Natural killer cell (primary cell): ENCODE measurements at places on chromosomes 7 and 10. TPM values are rescaled to one million over a fixed set of nuclear protein-coding genes. Genes with fewer than 3 reads are reported as not detected.
A peak's percentile ranks its signal among the peaks of the same experiment; 100 is the strongest.

DNA sequence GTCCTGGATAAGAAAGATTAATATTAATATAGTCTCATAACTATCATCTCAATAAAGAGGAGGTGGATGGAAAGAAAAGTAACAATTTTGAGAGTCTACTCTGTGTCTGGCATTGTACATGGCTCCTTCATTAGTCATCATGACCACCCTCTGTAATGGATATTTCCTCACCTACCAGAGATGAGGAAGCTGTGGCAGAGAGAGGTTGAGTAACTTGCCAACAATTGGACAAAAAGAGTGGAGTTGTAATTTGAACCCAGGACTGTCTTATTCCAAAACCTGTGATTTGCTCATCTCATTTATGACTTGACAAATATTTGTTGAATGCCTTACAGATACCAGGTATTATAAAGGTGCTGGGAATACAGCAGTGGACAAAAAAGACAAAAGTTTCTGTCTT lies 2.1 kb upstream of the IDE start:
- no peaks in the 10 kb centered on the region for H3K36me3 ChIP-seq
- no peaks in the 10 kb centered on the region for H3K27me3 ChIP-seq

DNA sequence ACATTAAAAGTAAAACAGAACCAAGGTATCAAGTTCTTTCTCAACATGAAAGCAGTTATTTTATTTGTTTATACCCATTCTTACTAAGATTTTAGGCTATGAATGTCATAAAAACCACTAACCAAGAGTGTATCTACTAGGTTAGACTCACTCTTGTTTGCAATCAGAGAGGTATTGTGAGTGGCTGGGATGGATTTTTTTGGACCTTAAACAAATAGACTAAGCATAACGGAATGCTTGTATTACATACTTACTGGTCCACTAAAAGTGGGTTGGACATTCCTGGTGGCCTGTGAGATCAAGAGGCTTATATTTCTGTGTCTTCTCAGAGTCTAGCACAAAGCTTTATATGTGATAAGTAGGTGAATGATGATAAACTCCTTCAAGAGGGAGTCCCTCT lies 32.6 kb upstream of the CBLL1 start:
- no peak overlapping the region for H3K4me3 ChIP-seq
- DNase-seq = no peak
- no peaks in the 10 kb centered on the region for H3K27me3 ChIP-seq
- no peak overlapping the region for H3K27ac ChIP-seq
- no peaks in the 10 kb centered on the region for H3K4me1 ChIP-seq
- H3K36me3 ChIP-seq = no peaks in the 10 kb centered on the region

DNA sequence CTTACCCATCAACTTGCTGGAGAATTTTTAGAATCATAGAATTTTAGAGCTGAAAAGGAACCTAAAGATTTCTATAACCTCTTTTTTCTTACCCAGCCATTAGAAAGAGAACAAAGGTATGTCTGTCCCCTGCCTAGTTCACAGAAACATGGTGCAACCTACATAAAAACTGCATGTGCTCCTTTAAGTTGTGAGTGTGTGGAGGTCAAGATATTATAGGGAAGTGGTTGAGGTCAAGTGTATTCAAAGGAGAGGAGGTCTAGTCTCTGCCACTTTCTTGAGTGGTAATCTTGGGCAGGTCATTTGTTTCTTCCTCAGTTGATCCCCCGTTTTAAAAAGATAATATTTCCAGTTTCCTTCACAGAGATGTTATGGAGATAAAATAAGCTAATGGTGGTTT lies 6.4 kb downstream of the UBTD1 start:
- no peak overlapping the region for H3K27ac ChIP-seq
- H3K4me3 ChIP-seq = no peak overlapping the region
- DNase-seq = no peak
- no peaks in the 10 kb centered on the region for H3K4me1 ChIP-seq
- peaks cover 5% of the 10 kb centered on the region for H3K27me3 ChIP-seq

GRCh38 chr7:20132585-20132984 lies 84.6 kb downstream of the MACC1 start:
- H3K27ac ChIP-seq = no peak overlapping the region
- no peak for DNase-seq
- H3K4me1 ChIP-seq = no peaks in the 10 kb centered on the region
- H3K27me3 ChIP-seq = no peaks in the 10 kb centered on the region
- no peak overlapping the region for H3K4me3 ChIP-seq

GRCh38 chr7:131190581-131190980 lies 137.1 kb upstream of the MKLN1 start:
- no peak overlapping the region for H3K4me3 ChIP-seq
- DNase-seq = no peak
- H3K4me1 ChIP-seq = peaks cover 7% of the 10 kb centered on the region
- no peaks in the 10 kb centered on the region for H3K27me3 ChIP-seq
- H3K36me3 ChIP-seq = no peaks in the 10 kb centered on the region

DNA sequence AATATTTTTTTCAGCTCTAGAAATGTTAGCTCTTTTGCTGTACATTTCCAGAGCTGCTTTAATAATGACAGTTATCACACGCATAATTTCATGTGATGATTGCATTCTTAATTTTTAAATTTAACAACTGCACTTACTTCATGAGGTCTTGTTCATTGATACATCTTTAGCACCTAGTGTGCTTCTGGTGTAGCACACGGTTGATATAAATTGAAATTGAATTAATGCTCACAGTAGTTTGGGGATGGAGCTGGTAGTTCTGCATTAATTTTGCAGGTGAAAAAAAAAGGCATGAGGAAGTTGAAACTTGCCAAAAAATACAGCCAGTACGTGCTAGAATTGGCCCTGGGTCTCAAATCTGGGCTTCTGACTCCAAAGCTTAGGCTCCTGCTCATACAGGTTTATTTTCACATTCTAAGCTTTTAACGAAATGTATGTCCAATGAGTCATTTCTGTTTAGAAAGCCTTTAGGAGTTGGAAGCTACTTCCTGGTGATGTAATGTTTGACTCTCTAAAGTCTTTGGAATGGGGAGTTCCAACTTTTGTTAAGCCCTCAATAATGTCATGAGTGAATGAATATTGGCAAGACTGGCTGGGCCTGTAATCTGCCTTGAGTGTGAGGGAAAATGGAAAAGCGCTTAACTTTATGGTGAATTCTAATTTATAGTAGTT lies 62.5 kb downstream of the DAGLB start:
- H3K4me1 ChIP-seq = peaks cover 38% of the 10 kb centered on the region
- H3K4me3 ChIP-seq = no peak overlapping the region
- no peak for DNase-seq
- H3K27me3 ChIP-seq = no peaks in the 10 kb centered on the region

DNA sequence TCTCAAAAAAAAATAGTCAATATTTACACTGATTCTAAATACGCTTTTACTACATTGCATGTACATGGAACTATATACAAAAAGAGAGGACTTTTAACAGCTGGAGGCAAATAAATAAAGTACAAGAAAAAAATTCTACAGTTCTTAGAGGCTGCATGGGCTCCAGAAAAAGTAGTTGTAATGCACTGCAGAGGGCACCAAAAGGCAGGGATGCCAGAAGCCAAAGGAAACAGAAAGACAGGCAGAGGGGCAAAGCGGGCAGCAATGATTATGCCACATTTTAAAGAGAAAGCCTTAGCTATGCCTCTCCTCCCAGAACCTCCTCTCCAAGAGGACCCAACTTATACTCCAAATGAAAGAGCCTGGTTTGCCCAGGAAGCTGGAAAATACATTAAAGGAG lies 11.6 kb upstream of the ADCK2 start:
- H3K4me3 ChIP-seq = no peak overlapping the region
- peaks cover 10% of the 10 kb centered on the region for H3K4me1 ChIP-seq
- no peaks in the 10 kb centered on the region for H3K27me3 ChIP-seq
- H3K36me3 ChIP-seq = no peaks in the 10 kb centered on the region

- no peaks in the 10 kb centered on the region for H3K4me1 ChIP-seq
- no peaks in the 10 kb centered on the region for H3K36me3 ChIP-seq
- no peak overlapping the region for H3K27ac ChIP-seq
- no peaks in the 10 kb centered on the region for H3K27me3 ChIP-seq
- no peak overlapping the region for H3K4me3 ChIP-seq
Observed at GRCh38 chr10:34650156-34650555, 164.9 kb downstream of the PARD3 start.

DNA sequence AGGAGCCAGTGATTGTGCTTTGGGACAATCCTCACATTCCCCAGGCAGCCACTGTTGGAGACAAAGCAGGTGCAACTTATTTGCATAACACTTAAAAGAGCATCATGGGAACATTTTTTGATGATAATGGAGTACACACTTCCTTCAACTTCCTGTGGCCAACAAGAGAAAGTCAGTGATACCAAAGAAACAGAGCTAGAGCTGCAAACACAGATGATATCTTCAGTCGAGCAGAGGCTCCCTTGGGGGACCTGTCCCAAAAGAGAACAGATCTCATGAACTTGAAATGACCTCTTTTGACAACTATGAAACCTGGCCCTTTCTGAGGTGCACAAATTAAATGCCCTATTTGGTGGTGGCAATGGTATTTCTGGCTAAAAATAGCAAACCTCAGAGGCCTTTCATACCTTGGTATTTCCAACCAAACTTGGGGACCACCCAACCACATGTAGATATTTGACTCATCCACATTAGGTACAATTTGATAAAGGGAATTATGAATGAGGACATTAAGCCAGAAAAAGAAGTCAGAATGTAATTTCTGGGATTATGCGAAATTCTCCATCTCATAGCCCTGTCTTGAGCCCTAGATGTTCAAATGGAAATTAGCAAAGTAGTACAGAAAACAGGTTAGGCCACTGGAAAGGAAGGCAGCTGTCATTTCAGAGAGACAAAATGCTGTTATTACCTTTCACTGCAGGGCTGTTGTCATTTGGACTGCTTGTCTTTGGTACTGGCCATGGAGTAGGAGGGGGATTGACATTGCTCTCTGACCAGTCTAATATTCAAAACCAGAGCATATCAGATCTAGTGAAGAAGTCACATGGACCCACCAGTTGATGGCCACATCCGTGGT lies 146.2 kb downstream of the ICA1 start:
- no peak overlapping the region for H3K4me3 ChIP-seq
- H3K27ac ChIP-seq = peak overlapping the region; percentile 45
- no peak for DNase-seq
- no peaks in the 10 kb centered on the region for H3K36me3 ChIP-seq

DNA sequence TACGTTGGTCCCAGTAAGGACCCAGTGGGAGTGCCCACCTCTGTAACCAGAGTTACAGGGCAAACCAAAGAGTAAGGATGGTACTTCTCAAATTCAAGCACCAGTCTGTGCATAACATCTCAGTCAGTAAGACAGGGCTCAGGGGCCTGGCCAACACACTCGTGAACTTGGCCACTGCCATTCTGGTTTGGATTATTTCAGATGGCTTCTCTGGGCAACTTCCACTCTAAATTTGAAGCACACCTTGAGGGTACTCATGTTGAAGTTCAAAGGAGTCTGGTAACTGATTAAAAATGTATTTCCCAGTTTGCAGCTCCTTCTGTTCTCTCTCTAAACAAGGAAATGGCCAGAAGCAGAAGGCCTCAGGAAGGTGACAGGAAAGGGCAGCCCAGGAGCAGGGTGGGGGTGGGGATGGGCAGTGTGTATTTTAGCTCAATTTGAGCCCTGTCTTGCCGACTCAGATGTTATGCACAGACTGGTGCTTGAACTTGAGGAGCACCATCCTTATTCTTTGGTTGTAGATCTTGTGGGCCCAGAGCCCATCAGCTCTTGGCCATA lies 107.3 kb upstream of the GLI3 start:
- no peak for DNase-seq
- no peak overlapping the region for H3K4me3 ChIP-seq
- no peaks in the 10 kb centered on the region for H3K27me3 ChIP-seq
- no peak overlapping the region for H3K27ac ChIP-seq

DNA sequence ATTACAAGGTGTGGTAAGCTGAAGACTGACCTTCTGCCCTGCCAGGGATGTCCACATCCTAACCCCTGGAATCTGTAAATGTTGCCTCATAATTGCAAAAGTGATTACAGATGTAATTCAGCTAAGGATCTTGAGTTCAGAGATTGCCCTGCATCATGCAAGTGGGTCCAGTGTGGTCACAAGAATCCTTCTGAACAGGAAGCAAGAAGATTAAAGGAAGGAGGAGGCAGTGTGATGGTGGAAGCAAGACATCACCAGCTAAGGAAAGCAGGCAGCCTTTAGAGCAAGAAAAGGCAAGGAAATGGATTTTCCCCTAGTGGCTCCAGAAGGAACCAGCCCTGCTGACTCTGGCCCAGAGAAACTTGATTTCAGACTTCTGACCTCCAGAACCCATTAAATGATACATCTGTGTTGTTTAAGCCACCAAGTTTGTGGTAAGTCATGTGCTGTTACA lies 78.1 kb downstream of the USP6NL start:
- no peaks in the 10 kb centered on the region for H3K36me3 ChIP-seq
- DNase-seq = no peak
- no peak overlapping the region for H3K4me3 ChIP-seq
- H3K4me1 ChIP-seq = no peaks in the 10 kb centered on the region

DNA sequence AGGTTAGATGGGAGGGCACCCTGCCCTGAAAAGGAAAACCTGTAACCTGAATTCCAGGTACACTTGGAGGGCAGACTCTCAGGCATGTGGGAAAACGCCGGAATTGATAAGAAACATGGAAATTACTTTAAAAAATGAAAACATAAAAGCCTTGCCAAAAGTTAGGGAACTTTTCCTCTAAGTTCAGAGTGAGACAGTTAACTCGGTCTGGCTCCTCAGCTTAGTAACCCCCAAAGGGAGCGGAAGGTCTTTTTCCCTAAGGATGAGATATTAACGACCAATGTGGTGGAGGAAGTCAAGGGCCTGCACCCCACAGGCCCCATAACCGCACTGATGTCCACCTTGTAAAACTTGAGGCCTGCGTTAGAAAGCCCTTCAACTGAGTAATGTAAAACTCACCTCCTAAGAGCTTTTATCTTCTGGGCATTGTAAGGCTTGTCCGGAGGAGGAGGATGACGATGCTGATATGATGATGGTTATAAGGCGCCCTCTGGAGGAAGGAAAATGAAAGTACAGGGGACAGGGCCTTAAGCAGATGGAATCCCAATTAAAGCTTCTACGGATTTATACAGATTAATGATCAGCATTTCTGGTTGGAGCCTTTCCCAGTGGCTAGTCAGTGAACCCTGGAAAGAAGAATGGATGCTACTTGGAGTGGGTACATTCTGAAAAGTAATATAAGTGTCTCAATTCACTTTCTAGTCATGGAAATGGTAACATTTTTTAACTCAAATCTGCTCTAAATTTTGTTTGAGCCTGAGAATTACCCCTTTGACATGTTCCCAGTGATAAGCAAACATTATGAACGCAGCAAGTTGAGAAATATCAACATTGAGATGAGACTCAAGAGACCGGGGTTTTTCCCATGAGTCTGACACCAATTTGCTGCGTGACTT lies 694 bp downstream of the COL1A2 start:
- no peaks in the 10 kb centered on the region for H3K36me3 ChIP-seq
- peaks cover 8% of the 10 kb centered on the region for H3K4me1 ChIP-seq
- H3K27me3 ChIP-seq = peaks cover 17% of the 10 kb centered on the region
- DNase-seq = peak; percentile 42
- H3K4me3 ChIP-seq = no peak overlapping the region
- H3K27ac ChIP-seq = no peak overlapping the region

GRCh38 chr7:82677493-82677892 lies 233.9 kb upstream of the CACNA2D1 start:
- peaks cover 13% of the 10 kb centered on the region for H3K4me1 ChIP-seq
- H3K27ac ChIP-seq = peak overlapping the region; percentile 68
- no peak overlapping the region for H3K4me3 ChIP-seq
- peak; percentile 33 for DNase-seq
- H3K27me3 ChIP-seq = no peaks in the 10 kb centered on the region

GRCh38 chr7:39306016-39306570 lies 260.1 kb upstream of the YAE1 start:
- no peak overlapping the region for H3K27ac ChIP-seq
- no peaks in the 10 kb centered on the region for H3K4me1 ChIP-seq
- H3K27me3 ChIP-seq = no peaks in the 10 kb centered on the region
- DNase-seq = no peak
- H3K4me3 ChIP-seq = no peak overlapping the region
- no peaks in the 10 kb centered on the region for H3K36me3 ChIP-seq

Gene PRKAR2B
- 2.1 TPM for total RNA-seq

Gene PLCE1
- not detected for total RNA-seq

Gene GIMAP8
- total RNA-seq = 17.7 TPM

Gene SYT15B
- total RNA-seq = not detected

Gene ANKRD22
- total RNA-seq = not detected

Gene EVX1
- total RNA-seq = not detected
